ENCODE measurements at places on chromosomes 3 and 15.

DNA sequence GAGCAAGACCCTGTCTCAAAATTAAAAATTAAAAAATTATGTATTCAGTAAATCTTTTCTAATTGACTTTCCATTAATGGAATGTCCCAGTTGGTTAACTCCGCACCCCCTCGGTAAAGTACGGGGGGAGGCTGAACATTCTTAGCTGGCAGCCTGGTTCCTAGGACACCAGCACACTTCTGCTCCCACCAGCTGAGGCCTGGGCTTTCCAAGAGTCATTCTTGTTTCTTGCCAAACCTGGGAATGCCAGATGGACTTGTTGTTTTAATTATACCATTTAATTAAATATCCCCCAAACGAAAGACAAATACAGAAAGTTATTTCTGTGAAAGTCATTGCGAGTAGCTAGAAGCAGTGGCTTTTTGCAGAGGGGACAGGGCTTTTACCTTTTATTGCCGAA, 179.4 kb downstream of the VGLL4 start:
- DNase-seq = no peak

GRCh38 chr3:188993181-188993580, 178.6 kb upstream of the TPRG1 start:
- no peak for DNase-seq

- no peak for DNase-seq
Measured at GRCh38 chr3:142849148-142849547, 39.7 kb downstream of the PCOLCE2 start.

DNA sequence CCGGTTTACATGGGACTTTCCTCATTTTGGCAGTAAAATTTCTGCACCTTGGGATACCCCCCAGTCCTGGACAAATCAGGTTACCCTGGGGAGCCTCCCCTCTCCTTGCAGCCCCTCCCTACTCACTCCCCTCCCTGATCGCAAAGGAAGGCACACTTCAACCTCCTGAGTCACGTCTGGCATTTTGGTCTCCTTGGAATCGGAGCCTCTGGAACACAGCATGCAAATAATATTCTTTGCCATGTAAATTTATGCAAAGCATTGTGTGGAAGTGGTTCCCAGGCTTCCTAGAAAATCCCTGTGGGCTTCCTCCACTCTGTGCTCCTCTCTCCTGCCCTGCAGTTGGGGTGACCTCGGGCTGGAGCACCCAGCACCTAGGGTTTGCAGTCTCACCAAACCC, 11.6 kb downstream of the SCN5A start:
- DNase-seq = no peak

GRCh38 chr3:56826831-56827722, 25.3 kb upstream of the ARHGEF3 start:
- DNase-seq = no peak
